ENCODE measurements at places on chromosomes 2 and 18. TPM values are rescaled to one million over a fixed set of nuclear protein-coding genes. Genes with fewer than 3 reads are reported as not detected.
A peak's percentile ranks its signal among the peaks of the same experiment; 100 is the strongest.

Gene TPO
- not detected for total RNA-seq

Gene SERPINB13
- total RNA-seq: not detected

Gene AMER3
- total RNA-seq: not detected

Gene PSTPIP2
- total RNA-seq: not detected

Gene PGAP1
- 1.5 TPM for total RNA-seq

Gene FLACC1
- 1.2 TPM for total RNA-seq

Gene ABCG8
- total RNA-seq: not detected

Gene MOGAT1
- total RNA-seq: not detected

Gene NCKAP5
- 3.4 TPM for total RNA-seq

Gene ANKRD53
- not detected for total RNA-seq

Gene ZNF519
- 8.0 TPM for total RNA-seq

Gene NDC80
- 24.5 TPM for total RNA-seq

Gene SH3RF3
- total RNA-seq: 0.20 TPM

DNA sequence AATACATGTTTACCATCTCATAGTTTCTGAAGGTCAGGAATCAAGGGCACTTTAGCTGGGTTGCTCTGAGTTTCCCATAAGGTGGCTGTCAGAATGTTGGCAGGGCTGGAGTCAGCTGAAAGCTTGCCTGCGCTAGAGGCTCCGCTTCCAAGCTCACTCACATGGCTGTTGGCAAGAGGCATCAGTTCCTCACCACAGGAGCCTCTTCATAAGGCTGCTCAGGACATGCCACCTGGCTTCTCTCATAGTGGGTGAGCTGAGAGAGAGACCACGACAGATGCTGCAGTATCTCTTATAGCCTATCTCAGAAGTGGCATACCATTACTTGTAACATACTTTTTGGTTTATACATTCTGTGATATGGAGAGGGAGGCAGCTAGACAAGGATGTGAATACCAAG lies 7.2 kb downstream of the HADHB start:
- DNase-seq: no peak

DNA sequence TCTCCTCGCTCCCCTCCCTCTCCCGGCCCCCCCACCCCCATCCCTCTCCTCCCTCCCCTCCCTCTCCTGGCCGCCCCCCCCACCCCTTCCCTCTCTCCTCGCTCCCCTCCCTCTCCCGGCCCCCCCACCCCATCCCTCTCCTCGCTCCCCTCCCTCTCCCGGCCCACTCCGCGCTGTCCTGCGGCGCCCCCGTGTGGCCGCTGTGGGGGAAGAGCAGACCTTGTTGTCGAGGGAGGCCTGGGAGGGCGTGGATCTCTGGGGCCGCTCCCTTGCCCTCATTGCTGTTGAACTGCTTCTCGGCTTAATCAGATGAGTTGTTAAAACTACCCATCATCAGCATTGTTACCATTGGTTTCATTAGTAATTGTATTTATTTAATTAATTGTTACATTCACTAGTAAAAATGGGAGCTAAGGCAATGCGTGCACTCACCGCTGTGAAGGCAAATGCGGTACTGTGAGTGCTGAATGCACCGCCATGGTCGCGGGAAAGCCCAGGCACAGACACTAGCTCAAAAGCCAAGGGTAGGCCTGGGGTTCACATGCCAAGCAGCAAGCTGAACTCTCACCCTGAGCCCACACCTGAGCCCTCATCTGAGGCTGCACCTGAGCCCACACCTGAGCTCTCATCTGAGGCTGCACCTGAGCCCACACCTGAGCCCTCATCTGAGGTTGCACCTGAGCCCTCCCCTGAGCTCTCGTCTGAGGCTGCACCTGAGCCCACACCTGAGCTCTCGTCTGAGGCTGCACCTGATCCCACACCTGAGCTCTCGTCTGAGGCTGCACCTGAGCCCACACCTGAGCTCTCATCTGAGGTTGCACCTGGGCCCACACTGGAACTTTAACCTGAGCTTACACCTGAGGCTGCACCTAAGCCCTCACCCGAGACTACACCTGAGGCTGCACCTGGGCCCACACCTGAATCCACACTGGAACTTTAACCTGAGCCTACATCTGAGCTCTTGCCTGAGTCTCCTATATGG lies 8.8 kb downstream of the RTP5 start:
- DNase-seq: peak; percentile 53

DNA sequence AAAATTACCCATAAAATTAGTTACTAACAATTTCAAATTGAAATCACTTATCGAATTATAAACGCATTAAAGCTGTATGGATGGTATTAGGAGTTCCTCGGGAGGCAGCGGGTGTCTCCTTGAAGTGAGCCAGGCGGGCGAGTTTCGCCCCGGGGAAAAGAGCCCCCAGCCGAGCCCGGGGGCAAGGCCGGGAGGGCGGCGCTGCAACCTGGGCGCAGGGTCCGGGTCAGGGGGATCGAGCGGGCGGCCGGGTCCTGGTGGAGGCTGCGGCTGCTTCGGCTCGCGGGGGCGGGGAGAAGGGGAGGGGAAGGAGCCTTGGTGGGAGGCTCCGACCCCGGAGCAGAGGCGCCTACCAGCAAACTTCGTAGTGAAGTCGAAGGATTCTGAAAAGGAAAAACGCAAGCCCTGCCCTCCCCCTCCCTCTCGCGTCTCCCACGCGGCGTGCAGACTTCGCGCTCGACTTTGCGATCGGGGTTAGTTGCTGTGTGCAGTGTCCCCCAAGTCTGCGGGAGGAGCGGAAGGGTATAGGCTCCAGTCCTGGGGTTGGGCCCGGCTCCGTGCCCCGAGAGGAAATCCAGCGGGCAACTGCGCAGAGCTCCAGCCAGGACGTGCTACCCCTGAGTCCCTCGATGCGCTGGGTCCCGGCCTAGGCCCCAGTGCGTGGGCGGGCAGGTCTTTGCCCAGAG lies 140.8 kb downstream of the MEIS1 start:
- DNase-seq: no peak

GRCh38 chr2:73998451-73998850 lies 13.7 kb downstream of the TET3 start:
- no peak for DNase-seq

- no peak for DNase-seq
Observed at GRCh38 chr2:162824304-162824703, 14.3 kb downstream of the KCNH7 start.

GRCh38 chr2:194380011-194380410 lies 1277.0 kb upstream of the SLC39A10 start:
- DNase-seq: no peak

GRCh38 chr2:3534251-3534814 lies 15.0 kb upstream of the ADI1 start:
- no peak for DNase-seq

DNA sequence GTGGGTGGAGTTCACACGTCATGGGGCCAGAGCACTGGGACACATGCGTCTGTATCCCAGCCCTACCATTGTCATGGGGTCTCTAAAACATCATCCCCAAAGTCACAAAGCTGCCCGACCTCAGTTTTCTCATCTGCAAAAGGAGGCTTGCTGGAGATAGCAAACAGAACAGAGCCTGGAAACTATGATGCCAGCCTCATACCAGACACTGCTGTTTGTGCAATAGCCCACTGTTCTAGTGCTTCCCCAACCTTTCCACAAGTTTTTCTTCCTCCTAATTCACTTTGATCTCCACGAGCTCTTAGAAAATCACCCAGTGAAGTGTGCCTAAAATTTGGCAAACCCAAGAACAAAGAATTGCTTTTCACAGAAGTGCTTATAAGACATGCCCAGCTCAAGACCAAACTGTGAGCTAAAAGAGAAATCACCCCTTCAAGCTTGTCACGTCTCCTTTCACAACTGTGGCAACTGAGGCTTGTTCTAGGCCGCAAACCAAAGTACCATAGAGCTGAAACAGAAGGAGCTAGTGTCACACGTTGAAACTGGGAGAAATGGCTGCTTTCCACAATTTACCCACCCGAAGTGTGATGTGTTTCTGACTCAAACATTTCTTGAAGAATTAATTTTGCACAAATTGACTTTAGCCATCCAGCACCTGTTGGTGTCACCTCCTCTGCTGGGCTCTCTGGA lies 162.7 kb upstream of the ID2 start:
- no peak for DNase-seq

DNA sequence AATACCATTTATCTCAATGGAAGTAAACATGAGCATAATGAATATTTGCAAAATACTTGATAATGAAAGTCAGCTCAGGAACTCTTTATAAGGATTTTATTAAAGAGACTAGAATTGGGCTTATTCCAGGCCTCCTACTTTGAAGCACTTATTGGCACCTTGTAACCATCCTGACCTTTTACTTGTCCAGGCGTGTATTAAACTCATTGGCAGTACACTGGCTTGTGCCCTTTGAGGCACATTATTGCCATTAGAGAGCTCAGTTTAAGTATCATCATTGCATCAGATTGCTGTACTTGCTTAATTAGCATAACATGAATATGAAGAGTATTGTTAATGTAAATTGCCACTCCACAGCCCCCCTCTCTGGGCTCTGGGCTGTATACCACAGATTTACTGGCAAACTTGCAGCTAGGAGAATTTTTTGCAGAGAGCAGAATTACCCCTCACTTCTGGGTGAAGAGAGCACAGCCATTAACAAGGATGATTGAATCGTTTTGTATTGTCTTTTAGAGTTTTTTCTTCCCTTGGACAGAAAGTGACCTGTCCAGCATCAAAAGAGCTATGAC lies 72.5 kb downstream of the XIRP2 start:
- DNase-seq: no peak

DNA sequence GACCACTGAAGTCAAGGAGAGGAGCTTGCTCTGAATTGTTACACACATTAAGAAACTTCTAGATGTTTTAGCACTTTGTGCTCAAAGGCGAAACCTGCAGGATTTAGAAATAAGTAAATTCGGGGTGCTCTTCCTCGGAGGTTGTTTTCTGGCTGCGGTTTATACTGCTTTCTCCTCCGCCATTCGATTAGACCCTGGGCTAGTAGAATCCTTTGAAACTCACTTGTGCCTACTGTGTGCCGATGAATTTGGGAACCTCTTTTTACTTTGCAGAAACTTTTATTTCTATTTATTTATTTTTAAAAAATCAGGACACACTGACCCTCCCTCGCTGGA lies 3.5 kb downstream of the MEIS1 start:
- DNase-seq: no peak

- no peak for DNase-seq
Observed at GRCh38 chr2:195732574-195732973, 75.5 kb downstream of the SLC39A10 start.

DNA sequence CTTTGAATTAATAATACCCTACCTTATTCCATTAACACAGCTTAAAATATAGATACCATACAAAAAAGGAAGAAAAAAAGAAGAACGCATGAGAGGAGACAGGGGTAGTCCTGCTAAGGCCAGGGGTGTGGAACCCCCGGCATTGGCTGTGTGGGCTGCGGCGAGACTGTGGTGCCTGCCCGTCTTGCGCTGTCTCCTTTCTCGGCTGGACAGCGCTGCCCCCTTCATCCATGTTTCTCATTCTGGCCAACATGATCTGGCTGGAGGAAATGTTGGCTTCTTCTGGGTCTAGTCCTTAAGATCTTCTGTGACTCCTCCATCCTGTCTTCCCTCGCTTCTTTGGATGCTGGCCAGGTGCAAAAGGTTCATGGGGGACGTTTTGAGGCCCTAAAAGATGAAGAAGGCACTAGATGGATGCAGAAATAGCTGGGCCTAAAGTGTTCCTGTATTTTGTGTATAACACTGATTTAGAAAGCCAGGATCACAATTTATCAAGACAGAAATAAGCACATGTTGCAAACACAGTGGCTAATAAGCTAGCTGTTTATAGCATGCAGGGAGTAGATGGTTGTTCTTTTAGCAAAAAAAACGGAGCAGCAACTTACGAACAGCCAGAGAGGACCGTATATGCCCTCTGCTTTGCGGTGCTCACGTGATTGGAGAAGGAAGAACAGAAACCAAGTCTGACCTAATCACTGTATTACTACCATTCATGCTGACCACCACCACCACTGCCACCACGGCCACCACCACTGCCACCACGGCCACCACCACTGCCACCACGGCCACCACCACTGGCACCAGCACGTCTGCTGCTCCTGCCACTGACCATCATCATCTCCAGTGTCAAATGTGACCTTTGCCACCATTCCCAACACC lies 71.7 kb upstream of the ASB18 start:
- no peak for DNase-seq

GRCh38 chr18:74546007-74546406 lies 11.7 kb downstream of the CNDP1 start:
- DNase-seq: no peak

DNA sequence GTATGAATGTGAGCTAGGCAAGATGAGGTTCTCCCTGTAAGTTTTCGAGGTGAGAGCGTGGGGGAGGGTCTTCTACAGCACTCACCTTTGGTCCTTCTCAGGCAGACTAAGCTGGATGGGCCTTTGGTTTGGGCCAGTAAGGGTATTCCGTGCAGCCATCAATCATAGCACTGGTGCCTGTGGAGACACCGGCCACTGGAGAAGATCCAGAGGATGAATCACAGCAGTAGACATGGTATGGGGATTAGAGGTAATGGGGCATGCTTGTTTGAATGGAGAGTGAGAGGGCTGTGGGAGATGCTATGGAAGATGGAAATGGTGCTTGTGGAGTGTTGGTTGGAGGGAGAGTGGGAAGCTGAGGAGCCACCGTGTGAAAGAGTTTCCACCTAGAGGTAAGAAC lies 16.1 kb downstream of the MAPRE3 start:
- no peak for DNase-seq

DNA sequence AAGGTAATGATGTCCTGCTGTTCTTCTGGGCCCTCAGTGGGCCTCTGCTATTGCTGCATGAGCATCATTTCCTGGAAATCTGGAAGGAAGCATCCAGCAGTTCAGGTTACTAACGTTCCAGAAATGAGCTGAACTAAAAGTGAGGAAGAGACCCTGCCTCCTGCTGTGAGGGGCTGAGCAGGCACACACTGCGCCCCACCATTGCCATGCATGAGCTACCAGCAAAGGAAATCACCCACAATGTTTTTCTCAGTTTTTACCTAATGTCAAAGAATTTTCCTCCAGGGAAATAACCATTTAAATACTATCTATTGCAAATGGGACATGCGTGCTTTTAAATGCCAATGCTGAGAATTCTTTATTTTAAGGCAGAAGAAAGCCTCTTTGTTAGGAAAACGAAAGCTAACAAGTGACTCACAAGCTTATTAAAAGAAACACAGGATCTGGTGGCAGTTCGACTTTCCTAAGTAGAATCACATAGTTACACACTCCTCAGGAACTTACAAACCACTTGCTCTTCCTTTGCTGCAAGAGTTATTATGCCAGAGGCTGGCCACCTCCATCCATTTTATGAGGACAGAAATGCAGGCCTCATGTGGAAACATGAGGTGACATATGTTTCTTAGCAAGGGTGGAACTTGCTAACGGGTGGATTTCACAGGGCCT lies 152.6 kb upstream of the TTC39C start:
- DNase-seq: no peak

GRCh38 chr2:38619458-38620164 lies 16.9 kb upstream of the HNRNPLL start:
- DNase-seq: no peak
